ENCODE measurements at places on chromosomes 7 and 10.

DNA sequence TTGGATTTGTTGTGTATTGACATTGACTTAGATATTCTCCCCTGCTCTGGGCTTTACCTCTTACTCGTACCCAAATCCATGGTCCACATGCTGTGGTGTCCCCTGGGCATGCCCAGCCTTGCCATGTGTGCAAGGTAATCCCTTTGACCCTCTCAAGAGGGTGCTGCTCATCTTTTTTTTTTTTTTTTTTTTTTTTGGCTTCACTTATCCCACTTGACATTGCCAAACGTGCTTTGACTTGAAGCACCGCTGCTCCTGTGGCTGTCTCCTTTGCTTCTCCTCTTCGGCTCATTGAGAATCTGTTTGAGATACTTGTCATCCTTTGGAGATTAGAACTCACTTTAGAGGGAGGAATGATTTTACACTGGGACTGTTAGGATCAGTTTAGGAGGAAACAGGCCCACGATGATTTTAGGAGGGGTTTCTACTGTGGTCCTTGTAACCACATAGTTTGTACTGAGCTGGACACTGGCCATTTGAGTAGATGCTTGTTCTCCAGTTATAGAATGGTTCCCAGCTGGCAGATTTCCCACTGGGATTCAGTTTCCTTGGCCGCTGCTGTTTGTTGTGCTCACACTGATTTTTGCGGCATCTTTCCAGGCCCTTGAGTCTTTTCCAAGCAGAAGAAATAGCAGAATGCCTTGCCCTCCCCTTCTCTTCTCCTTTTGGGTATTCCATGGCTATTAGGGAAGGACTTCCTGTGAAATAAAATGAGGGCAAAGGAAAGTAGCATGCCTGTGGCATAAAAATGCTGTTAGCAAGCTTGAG lies 184.8 kb downstream of the AUTS2 start:
- DNase-seq = peak; percentile 87

- DNase-seq = no peak
These were observed 5.0 kb upstream of the SORCS1 start for GRCh38 chr10:107169516-107169915.

DNA sequence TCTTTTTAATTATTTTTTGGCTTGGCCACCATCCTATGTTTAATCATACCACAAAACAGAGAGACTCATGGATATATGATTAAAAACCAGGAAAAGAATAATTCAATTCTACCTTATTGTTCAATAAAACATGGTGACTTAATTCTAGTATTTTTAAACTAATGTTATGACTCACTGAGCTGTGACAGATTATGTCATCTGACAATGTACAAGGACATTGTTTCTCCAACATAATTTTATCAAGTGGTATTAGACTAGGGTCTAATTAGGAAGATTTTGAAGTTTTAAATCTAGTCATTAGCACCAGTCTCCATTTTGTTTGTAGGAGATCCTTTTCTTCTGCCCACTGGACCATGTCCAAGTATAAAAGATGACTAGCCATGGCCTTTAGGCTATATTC lies 199.3 kb upstream of the MDFIC start:
- no peak for DNase-seq

GRCh38 chr7:87110778-87111177 lies 41.5 kb upstream of the DMTF1 start:
- no peak for DNase-seq

GRCh38 chr7:921071-921461 lies 33.4 kb downstream of the ADAP1 start:
- DNase-seq = no peak

DNA sequence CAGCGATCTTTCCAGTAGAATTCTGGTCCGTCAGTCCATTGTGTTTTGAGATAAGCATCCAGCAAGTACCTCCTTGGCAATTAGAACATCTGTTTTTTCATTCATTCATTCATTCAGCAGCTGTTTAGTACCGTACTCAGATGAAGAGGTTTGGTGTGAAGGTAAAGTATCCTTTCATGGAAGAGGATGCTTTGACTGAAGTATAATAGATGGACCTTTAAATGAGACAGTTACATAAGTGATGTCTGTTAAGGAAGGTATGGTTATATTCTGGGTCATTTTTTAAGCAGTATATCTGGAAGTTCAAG lies 1.2 kb downstream of the MAPK8 start:
- no peak for DNase-seq

DNA sequence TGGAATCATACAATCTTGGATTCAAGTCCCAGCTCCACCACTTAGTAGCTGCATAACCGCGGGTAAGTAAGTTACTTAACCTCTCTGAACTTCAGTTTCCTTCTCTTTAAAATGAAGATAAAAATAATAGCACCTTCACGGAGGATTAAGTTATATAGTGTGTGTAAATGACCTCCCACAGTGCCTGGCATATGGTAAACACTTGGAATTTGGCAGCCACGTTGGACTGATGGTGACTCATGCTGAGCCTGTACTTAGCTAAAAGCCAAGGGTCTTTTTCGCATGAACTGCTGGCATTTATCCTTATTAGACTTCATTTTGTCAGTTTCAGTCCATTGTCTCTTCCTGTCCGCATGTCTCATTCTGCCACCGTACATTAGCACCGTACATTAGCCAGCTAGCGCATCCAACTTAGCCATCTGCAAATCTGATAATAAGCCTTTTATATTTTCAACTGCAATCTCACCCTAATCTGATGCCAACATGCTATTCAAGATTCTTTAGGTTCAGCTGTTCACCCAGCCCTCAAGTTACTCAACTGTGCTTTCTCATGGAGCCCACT lies 11.2 kb downstream of the SLC13A4 start:
- peak; percentile 76 for DNase-seq

DNA sequence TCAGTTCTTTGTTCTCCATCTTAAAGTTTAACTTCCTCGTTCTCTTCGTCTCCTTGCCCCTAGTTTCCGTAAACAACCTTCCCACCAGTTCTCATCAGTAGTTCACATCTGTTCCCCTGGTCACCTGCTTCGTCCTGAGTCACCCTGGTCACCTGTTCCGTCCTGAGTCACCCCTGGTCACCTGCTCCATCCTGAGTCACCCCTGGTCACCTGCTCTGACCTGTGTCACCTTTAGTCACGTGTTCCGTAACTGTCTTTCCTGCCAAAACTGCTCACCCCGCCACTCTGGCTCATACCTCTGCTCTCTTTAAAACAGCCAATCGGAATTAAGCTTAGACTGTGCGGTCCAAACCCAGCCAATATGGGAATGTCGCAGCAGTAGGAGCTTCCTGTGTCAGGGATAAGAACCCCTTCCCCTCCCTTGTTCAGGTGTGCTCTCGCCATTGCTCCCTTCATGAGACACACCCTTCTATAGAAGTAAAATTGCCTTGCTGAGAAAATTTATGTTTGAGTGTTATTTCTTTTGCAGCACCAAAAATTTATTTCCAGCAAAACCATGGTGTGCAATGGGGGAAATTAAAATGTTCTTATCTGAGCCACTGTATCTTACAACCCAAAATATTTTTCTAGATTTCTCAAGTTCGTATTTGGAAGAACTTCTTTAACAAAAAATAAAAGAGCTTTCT lies 112.2 kb downstream of the VIM start:
- no peak for DNase-seq

DNA sequence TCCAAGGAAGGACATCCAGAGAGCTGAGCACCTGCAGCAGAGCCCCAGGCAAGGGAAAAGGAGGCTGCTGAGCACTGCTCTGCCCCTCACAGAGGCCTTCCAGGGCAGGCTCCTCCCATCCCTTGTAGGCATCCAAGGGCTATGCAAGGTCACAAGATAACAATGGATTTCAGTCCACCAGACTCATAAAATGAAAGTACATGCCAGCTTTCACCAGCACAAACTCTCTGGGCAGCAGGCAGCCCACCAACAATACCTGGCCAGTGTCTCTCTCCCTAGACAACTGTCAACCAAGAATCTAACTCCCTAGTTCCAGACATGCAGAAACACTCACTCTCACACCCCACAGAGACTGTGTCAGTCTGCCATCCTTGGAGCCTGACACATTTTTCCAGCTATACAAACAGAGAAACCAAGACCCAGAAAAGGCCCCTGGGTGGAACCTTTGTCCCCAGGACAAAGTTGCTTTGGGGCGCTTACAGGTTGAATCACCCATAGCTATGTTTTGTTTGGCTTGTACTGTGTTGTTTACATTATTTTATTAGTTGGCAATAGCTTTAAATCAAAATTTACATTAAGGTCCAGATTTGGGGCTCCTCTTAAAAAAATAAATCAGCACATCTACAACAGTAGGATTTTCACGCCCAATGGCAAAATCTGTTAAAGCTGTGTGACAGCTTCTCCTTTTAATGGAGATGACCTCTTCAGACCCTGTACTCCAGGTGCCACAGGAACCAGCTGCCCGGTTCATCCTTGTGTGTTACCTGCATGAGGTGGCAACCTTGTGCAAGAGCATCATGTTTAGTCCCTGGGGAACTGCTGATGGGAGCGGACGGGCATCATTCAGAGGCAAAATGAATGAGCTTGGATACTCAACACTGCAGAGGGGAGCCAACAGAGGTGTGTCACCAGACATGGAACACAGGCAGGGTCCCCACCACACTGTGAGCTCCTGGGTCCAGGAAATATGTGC lies 5.2 kb downstream of the GRID1 start:
- DNase-seq = no peak

DNA sequence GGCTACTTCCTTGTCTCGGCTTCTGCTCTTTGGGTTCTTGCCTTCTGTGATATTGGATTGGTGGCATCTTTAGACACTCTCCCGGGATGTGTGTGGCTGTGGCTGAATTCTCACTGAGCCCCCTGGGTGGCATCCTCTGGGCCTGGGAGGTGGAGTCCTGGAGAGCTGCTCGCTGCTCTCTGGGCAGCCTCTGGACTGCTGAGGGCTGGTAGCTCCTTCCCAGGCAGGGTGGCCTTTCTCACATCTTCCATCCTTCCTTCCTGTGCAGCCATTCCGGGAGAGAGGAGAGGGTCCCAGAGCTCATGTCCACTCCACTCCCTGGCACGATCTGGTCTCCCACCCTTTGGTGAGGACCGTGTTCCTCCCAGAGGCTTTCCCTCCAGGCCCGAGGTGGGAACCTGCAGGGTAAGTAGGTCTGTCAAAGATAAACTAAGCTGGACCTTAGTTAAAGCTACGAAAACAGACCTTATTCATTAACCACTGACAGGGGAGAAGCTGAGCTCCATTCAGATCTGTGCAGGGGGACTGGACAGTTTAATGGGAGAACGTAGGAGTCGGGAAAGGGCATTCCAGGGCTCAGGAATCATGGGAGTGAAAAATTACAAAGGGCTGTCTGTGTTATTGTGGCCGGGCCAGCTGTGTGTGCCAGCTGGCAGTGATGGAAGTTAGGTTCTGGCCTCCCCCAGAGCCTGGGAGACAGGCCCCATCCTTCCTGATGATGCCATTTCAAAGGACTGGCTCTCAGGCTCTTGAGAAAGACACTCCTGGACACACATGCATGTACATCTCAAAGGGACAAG lies 8.7 kb downstream of the ATP6V0E2 start:
- peak; percentile 16 for DNase-seq

- no peak for DNase-seq
These were observed 295.5 kb downstream of the DOCK4 start for GRCh38 chr7:111910656-111911055.

DNA sequence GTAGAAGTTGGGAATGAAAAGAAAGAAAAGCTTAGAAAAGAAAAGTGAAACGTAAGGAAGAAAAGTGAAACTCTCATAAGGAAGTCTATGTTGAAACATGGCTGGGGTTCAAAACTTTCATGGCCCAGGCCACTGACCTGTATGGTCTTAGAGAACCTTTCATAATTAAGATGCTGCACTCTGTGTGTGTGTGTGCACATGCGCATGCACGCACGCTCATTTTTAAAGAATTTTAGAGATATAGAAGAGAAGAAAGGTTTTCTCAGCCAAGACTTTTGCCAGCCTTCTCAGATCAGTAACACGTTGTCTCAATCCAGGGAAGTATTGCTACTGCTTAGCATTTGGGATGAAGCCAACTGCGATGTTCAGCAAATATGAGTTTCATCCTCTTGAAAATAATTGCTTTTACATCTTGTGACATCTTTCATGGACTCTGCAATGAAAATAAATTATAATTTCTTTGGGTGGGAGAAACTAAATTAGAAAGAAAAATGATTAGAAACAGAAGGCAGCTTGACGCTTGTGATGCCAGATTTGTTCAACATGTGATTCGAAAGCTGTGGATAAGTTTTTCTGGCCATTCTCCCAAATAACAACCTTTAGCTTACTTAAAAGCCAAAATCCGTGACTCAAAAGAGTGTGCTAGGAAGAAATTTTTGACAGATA lies 16.2 kb upstream of the SLC26A4 start:
- DNase-seq = peak; percentile 56

- no peak for DNase-seq
These were observed 18.9 kb downstream of the APBB1IP start for GRCh38 chr10:26457088-26457487.

DNA sequence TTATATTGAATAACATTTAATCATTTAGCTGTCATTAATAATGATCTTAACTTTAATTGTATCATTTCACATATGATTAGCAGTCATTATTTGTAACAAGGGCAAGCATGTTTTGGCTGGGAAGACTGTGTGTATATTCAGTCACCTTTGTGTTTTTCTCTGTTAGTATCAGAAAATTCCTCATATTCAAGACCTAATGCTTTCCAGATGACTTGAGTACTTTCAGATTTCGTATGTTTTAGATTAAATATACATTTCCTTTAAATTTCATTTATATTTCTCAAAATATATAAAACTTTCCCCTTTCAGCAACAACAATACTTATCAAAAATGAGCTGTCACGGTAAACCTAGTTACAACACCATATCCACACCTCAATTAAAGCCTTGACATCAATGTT lies 6.3 kb upstream of the CACNA2D1 start:
- no peak for DNase-seq

- no peak for DNase-seq
These were observed 10.0 kb upstream of the PRKAR2B start for GRCh38 chr7:107034553-107034952.

DNA sequence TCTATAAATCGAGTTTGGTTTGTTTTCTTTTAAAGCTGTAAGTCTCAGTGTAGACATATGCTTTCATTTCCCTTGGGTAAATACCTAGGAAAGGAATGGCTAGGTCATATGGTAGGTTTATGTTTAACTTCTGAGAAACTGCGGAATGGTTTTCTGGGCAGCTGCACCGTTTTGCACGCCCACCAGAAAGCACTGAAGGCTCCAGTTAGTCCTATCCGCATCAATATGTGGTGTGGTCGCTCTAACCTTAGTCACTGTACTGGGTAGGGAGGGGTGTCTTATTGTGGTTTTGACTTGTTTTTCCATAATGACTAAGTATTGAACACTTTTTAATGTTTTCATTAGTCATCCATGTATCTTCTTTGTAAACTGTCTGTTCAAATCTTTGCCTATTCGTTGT lies 279.5 kb upstream of the AKR1E2 start:
- DNase-seq = peak; percentile 25

GRCh38 chr7:129832701-129833227 lies 120.0 kb downstream of the UBE2H start:
- DNase-seq = no peak

GRCh38 chr10:80497187-80498077 lies 40.3 kb upstream of the SH2D4B start:
- DNase-seq = peak; percentile 70

Measured in AG10803 (cell line).